ENCODE measurements at places on chromosomes 12 and 14. TPM values are rescaled to one million over a fixed set of nuclear protein-coding genes. Genes with fewer than 3 reads are reported as not detected.

The TOMM20L gene
- polyA plus RNA-seq = 1.9 TPM

- no peak for DNase-seq
These were observed 114.0 kb downstream of the DICER1 start for GRCh38 chr14:95043314-95043713.

DNA sequence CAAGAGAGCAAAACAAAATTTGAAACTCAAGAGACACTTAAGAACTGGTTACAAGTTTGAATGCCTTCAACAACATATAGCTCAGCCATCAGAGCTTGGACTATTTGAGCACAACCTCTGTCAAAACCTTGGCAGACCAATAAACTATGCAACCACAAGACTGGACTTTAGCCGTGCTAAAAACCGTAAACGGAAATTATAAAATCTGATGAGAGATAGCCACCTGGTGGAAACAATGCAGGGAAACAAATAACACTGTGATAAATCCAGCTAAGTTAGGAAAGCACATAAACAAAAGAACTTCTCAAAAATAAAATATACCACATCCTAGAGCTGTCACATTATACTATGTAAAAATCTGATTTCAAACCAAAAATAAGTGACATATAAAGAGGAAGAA is 1074.2 kb upstream of the NOVA1 start:
- DNase-seq = no peak

DNA sequence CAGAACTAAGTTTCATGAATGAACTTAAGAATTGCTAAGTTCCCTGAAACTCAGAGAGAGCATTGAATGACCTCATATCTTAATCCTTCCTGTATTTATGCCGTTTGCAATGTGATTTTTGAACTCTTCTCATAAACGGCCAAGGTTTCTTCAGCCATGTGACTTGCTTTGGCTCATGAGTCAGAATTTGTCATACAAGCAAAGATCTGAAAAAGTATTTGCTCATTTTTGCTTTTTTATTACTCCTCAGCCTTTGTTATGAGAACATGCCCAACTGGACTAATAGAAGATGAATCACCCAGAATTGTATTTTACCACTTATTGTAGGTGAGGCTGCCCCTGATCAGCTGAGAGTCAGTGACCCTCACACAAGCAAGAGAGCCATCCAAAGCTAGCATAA is 693.8 kb downstream of the BCL11B start:
- no peak for DNase-seq

DNA sequence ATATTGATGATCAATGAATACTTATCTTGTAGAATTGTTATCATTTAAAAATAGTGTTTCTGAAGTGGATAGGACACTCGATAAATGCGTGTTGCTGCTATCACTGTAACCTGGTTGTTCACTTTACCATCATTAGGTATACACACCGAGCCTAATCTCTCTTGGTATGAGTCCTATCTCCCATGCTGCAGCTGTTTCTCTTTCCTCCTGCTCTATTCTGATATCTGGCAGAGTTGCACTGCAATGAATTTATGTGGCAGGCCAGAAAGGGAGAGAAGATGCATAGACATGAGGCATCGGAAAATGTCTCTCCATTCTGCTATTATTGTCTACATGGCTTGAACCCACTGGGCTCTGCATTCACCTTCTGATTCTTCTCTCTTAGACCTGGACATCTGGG is 26.7 kb downstream of the KCNK10 start:
- DNase-seq = no peak

- DNase-seq = no peak
These were observed 2.1 kb upstream of the DLST start for GRCh38 chr14:74879427-74880182.

The NKX2-1 gene
- not detected for polyA plus RNA-seq

GRCh38 chr12:64039281-64039871 is 182.7 kb downstream of the KICS2 start:
- no peak for DNase-seq

The C14orf180 gene
- polyA plus RNA-seq = 0.20 TPM

The KLHL33 gene
- 0.48 TPM for polyA plus RNA-seq

DNA sequence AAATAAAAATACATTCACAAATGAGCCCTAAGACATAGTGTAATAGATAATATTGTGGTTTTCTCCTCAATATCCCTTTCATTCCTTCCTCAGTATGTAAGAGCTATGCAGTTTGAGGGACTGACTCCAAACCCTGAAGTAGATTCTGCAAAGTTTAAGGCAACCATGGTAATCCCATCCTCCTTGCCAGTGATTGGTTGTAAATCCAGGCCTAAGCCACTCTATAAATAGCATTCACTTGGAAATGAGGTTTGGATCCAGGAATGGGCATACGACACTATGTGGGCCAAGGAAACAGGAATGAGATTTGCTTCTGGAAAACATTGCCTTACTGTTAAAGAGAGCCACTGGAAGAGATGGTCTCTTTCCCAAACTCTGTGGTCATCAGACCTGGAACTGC is 468.7 kb upstream of the SOX5 start:
- no peak for DNase-seq

The CABP1 gene
- 6.9 TPM for polyA plus RNA-seq

The ITGB7 gene
- 1.7 TPM for polyA plus RNA-seq

The REC8 gene
- polyA plus RNA-seq = 70.1 TPM

The IAPP gene
- not detected for polyA plus RNA-seq

The HOXC13 gene
- not detected for polyA plus RNA-seq

The BIN2 gene
- polyA plus RNA-seq = 1.7 TPM

DNA sequence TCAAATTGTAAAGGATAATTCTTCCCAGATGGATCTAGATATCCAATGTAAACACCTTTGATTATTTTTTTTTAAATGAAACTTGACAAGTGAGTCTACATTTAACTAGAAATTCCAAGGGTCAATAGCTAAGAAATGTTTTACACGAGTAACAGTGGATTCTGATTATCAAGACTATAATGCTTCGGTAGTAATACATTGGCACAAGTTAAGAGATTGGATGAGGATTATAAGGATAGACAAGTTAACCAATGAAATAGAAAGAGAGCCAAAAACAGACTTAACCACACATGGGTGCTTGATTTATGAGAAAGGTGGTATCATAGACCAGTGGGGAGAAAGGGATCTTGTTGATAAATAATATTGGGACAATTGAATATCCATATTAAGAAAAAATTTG is 40.3 kb upstream of the PCED1B start:
- DNase-seq = no peak

The OR5AU1 gene
- 0.05 TPM for polyA plus RNA-seq

GRCh38 chr12:120584343-120585149 is 3.3 kb upstream of the POP5 start:
- DNase-seq = no peak

DNA sequence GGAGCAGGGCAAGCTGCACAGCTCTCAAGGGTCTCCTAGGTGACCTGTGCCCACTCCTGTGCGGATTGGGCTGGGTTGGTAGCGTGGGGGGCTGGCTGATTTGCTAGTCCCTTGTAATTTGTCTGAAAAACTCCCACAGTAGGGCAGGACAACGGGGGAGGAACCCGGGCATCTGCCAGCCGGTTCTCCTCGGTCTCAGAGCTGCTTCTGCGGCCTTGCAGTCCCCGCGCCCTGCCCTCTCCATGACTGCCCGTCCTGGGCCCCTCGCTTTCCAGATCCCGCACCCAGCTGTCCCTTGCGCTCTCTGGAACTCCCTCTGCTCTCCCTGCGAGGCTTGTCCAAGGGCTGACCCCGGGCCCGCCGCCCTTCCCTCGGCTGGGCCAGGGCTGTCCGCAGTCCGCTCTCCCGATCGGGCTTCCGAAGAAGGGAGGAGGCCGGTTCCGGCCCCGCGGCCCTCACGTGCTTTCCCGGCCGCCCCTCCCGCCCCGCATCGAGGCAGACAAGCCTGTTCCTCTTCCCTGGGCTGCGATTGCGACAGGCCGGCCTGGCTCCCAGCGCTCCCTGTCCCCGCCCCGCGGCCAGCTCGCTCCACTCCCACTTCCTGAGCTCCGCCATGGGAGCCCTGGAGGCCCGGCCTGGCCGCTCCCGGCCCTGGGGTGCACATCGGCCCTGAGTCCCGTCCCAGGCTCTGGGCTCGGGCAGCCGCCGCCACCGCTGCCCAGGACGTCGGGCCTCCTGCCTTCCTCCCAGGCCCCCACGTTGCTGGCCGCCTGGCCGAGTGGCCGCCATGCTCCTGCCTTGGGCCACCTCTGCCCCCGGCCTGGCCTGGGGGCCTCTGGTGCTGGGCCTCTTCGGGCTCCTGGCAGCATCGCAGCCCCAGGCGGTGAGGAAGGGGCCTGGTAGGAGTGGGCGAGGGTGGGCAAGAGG is at the start of gene LTBR:
TSS of gene LTBR (plus strand) at position 591 of the 927 bp plus-strand sequence. CDS start at position 788, 197 bp downstream.
- no peak for DNase-seq

DNA sequence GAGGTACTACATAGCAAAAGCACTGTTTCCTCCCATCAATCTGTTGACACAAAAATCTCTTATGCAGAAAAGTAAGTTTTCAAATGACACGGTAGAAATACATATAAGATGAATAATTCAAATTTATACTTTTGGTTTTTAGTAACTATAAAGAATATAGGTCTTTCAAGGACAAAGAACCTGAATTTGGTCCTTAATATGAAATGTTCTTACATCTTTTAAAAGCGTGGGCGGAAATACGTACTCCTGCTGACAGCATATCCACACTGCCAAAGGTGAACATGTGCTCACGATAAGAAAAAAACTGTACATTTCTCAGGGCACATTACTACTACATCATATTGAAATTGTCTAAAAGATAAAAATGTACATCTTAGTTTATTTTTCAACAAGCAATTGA is 127.6 kb downstream of the FOXN3 start:
- DNase-seq = no peak

The CPNE6 gene
- not detected for polyA plus RNA-seq

The EFS gene
- polyA plus RNA-seq = 36.6 TPM

DNA sequence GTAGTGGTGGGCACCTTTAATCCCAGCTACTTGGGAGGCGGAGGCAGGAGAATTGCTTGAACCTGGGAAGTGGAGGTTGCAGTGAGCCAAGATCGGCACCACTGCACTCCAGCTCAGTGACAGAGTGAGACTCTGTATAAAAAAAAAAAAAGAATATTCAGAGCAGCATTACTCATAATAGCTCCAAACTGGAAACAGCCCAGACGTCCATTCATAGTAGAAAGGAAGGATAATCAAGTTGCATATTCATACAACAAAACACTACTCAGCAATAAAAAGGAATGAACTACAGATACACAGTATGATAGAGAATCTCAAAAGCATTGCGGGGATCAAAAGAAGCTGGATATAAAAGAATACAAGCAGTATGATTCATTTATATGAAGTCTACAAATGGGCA is 19.1 kb downstream of the TMEM30B start:
- DNase-seq = no peak

The WNT1 gene
- polyA plus RNA-seq = not detected

The GPR132 gene
- polyA plus RNA-seq = 0.70 TPM

The KRT75 gene
- polyA plus RNA-seq = not detected

The PRIMA1 gene
- polyA plus RNA-seq = 2.1 TPM

- no peak for DNase-seq
These were observed 75.6 kb upstream of the HECTD1 start for GRCh38 chr14:31283153-31283552.

The SERPINA3 gene
- 0.12 TPM for polyA plus RNA-seq

GRCh38 chr12:109461049-109461845 is 15.9 kb downstream of the KCTD10 start:
- no peak for DNase-seq

GRCh38 chr12:48973531-48973930 is 2.0 kb upstream of the WNT10B start:
- DNase-seq = no peak

- no peak for DNase-seq
These were observed 26.8 kb upstream of the CLIP1 start for GRCh38 chr12:122449317-122449716.

GRCh38 chr14:96629082-96629481 is 126.9 kb downstream of the PAPOLA start:
- no peak for DNase-seq

The KRT80 gene
- 0.83 TPM for polyA plus RNA-seq

DNA sequence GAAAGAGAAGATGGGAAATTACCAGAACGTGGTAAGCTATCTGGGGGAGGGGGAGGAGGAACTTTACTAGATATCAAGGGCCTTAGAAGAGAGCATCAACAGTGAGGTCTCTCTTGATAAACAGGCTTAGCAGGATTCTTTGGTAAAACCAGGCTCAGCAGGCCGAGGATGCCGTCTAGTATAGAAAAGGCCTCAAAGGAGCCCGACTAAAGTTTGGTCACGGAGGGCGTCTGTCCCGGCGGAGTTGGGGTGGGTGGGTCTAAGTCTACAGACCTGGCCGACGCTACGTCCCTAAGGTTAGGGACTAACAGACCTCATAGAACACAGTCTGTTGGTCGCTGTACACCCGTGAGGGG is 538 bp upstream of the TIGAR start:
- no peak for DNase-seq

- no peak for DNase-seq
These were observed 60.4 kb downstream of the TTC7B start for GRCh38 chr14:90755661-90756304.

DNA sequence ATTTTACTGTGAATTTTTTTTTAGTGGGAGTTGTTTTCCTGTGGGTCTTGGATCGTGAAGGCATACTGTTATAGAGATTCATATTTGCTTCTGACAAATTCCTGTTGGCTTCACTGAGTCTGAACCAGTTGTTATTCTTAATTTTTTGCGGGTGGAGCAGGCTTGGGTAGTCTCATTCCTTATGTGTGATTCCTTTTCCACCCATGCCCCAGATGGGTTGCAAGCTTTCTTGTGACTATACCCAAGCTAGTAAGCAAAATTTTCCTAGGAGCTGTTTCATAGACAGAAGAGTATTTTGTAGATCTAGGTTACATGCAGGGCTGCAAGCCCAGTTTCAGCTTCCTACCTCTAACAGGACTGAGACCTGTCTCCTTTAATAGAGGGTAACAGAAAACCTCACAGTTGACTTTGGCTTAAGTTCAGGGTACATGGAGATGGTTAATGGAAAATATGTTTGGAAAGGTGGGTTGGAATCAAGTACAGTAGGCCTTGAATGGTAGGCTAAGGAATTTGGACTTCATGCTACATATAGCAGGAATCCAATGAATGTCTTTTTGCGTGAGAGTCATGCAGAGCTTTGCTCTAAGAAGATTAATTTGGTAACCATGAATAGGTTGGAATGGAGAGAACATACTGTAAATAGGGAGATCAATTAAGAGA is 29.0 kb downstream of the TRMT5 start:
- no peak for DNase-seq

DNA sequence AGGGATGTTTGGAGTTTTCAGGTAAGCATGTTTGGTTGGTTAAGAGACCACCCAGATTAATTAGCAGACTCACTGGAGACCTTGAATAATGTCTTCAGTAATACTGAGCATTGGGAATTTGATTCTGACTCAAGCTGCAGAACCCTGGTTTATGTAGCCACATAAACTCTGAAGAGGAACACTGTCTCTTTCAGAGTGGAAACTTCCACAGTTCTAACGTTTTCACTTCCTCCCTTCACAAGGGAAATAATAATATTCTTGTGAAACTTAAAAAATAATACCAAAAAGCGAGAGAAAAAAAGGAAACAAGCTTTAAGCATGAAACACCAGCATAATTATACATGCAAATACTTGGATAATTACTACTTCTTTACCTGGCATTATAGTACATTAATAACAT is 40.0 kb upstream of the ST8SIA1 start:
- DNase-seq = no peak

The SLC10A1 gene
- polyA plus RNA-seq = 0.18 TPM

GRCh38 chr14:93648440-93649168 is 139.7 kb downstream of the PRIMA1 start:
- no peak for DNase-seq

GRCh38 chr12:66025477-66025876 is 105.1 kb downstream of the LLPH start:
- no peak for DNase-seq
